Naive B cell (primary cell): ENCODE measurements at places on chromosomes 7 and 10.

GRCh38 chr10:14309593-14309992 lies 21.1 kb downstream of the FRMD4A start:
- DNase-seq, result no peak

GRCh38 chr7:70484255-70484654 lies 647.7 kb upstream of the GALNT17 start:
- no peak for DNase-seq

DNA sequence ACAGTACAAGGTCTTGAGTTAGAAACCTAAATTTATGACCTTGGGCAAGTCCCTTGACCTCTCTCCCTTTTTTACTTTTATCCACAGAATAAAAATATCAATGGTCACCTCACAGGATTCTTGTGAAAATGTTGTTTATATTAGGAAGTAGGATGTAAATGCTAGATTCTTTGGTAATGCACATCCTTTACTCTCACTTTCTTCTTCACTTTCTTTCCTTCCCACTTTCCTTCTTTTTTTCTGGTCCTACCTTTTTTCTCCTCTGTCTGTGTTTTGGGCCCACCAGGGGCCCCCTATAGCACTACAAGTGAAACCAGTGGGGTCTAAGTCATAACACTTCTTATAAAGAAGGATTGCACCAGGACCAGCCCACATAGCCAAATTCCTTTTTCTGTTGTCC lies 12.1 kb downstream of the RPEL1 start:
- DNase-seq, result no peak

DNA sequence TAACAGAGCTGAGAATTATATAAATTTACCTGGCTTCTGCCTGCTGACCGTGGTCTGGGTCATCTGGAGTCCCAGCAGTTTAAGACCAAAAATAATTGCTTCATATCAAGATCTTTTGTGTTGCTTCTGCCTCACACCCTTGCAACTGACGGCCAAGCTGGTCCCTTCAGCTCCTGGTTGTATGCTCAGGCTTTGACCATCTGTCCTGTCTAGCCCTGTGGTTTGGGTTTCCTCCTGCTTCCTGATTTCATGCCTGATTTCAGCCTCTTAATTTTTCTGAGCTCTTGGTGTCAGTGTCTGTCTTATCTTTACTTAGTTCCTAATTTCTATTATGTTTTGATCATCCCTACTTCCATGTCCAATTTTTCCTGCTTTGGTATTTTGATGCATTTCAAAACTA lies 87.9 kb upstream of the PLXDC2 start:
- DNase-seq, result no peak

DNA sequence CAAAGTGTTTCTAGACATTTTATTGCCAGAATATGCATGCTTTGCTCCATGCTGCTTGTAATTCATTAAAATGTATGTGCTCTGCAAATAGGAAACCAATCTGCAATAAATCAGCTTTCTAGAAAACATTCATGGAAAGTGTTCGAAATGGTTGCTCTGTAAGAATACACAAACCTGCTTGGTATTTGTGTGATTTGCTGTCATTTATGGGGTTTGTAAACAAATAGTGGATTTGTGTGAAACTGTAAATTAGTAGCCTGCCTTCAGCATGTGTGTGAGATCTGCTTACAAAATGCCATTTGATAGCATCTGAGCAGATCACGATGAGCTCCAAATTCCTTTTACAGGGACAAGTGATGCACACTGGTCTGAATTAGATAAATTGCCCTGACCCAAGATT lies 219.0 kb upstream of the CSTF2T start:
- DNase-seq, result no peak

GRCh38 chr10:100043796-100044195 lies 34.0 kb upstream of the DNMBP start:
- DNase-seq, result no peak

- DNase-seq, result peak; percentile 54
Observed at GRCh38 chr7:74230446-74231231, 20.8 kb downstream of the LAT2 start.

DNA sequence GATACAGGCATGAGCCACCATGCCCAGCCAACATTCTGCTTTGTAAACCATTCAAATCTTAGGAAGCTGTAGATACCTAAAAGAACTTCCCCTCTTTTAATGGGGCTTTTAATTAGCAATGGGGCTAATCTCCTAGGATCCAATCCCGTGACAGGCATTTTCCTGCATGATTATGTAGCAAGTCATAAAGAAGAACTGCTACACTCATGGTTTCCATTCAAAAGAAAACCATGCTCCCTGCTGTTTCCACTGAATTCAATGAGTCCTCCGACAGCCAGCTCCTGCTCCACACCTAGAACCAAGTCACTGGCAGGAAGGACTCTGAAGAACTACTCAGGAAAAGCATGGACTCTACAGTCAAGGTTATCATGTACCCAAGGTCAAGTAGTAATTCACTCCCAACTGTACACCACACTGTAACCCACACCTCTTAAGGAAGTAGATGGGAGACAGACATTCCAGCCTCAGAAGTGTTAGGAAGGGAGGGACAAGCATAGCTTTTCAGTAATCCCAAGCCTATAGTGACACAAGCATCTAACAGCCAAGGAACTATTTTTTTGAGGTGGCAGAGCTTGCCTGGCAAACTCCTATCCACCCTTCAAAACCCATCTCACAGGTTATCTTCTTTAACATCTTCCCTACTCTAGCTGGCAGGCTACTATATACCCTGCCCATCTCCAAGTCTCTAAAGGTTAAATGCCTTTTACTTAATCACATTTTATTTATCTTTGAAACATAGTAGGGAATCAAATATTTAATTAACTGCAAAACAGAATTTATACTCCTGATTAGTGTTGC lies 47.5 kb downstream of the CTBP2 start:
- DNase-seq, result no peak

DNA sequence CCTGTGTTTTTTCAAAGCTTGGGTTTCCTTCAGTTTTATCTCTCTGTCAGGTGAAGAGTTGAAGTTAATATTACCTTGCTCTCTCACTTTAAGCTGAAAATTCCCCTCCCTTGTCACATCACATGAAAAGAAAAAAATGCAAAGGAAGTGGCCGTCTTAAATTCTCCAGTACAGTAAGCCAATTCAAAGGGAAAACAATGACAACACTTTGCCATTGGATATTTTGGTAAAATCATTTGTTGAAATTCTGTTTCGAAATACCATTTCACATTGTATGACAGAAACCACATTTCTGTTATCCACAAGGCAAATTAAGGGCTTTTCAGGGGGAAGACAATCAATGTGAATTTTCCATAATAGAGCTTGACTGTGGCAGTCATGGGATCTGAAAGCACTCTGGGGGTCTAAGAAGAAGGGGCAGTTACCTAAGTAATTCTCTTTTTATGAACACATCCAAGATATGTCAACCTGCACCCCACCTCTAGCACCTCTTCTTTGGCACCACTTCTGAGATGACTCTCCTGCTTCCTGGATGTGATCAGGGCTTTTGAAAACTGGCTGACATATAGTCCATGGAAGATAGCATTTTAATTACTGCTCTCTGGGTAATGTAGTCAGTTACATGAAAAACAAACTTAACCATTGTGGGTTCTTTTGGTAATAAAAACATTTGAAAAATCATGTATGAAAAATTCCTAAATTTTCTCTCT lies 63.8 kb downstream of the ENTPD1 start:
- no peak for DNase-seq

GRCh38 chr10:31190488-31190887 lies 128.5 kb upstream of the ZEB1 start:
- no peak for DNase-seq

DNA sequence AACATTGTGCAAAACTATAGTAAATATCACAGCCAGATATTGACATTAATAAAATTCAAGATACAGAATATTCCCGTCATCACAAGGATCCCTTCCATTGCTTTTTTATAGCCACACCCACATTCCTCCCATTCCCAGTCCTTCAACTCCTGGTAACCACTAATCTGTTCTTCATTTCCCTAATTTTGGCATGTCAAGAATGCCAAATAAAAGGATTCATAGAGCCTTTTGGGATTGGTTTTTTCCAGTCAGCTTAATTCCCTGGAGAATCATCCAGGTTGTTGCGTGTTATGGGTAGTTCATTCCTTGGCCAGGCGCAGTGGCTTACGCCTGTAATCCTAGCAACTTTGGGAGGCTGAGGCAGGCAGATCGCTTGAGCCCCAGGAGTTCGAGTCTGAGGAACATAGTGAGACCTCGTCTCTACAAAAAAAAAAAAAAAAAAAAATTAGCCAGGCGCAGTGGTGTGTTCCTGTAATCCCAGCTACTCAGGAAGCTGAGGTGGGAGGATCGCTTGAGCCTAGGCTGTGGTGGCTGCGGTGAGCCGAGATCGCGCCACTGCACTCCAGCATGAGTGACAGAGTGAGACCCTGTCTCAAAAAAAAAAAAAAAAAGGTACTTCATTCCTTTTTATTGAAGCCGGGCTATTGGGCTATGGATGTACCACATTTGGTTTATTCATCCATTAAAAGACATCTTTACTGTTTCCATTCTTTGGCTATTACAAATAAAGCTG lies 2.7 kb downstream of the OGDH start:
- no peak for DNase-seq

DNA sequence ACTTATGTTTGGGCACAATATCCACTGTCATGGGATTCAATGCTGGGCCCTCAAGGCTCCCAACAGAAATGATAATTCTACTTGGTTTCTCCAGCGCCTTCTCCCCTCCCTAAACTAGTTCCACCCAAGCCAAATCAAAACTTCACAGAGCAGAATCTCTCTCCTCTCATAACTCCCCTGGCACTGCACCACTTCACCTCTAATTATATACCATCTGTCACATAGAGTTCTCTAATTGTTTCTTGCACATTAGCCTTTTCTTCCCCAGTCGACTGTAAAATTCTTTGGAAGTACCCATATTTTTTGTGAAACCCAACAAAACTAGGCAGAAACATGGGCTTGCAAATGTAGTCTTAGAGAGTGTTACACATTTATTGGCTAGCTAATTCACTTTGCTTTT lies 8.1 kb downstream of the SGMS1 start:
- no peak for DNase-seq

- DNase-seq, result peak; percentile 37
Observed at GRCh38 chr10:26479766-26480492, 41.8 kb downstream of the APBB1IP start.

DNA sequence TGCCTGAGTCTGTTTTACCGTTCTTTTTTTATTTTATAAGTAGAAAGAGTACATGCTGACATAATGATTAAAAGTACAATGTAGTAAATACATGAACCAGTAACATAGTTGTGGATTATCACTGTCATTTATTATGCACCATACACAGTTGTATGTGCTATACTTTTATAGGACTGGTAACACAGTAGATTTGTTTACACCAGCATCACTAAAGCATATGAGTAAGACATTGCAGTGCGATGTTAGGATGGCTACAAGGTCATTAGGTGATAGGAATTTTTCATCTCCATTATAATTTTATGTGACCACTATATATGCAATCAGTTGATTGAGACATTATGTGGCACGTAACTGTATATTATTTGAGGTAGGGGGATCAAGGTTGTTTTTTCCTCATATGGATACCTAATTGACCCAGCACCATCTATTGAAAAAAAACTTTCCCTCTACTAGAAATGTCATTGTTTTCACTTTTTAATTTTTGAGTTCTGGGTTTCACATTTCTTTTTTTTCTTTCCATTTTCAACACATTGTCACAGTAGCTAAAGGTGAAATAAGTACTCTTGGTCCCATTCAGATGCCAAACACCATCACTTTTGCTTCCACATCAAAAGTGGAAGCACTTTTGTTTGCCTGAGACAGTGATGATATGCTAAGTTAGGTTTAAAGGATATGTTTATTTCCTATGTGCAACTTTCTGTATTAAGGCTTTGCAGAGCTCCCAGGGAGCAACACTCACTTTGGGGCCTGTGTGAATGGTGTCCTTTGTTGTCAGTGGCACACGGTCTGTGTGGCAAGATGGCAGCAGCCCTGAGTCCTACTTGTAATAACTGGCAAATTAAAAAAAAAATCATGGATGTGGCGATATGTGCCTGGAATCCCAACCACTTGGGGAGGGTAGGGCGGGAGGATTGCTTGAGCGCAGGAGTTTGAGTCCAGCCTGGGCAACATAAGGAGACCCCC lies 17.1 kb downstream of the UBE2D1 start:
- DNase-seq, result no peak

DNA sequence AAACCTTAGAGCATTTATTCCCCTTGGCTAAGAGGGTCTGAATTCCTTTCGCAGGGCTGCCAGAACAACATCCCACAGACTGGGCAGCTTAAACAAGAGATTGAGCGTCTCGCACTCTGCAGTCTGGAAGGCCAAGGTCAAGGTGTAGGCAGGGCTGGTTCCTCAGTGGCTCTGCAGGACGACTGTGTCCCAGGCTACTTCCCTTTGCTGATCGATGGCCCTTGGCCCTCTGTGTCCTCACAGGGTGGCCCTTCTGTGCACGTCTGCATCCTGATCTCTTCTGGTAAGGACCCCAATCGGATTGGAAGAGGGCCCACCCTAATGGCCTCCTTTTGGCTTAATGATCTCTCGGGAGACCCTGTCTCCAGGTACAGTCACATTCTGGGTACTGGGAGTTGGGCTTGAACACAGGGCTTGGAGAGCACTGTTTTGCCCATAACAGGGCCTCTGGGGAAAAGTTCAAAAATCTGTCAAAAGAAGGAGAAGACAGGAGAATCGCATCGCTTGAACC lies 35.1 kb upstream of the DNAJB6 start:
- no peak for DNase-seq

- no peak for DNase-seq
Observed at GRCh38 chr10:73117976-73118743, 7.9 kb downstream of the NUDT13 start.

DNA sequence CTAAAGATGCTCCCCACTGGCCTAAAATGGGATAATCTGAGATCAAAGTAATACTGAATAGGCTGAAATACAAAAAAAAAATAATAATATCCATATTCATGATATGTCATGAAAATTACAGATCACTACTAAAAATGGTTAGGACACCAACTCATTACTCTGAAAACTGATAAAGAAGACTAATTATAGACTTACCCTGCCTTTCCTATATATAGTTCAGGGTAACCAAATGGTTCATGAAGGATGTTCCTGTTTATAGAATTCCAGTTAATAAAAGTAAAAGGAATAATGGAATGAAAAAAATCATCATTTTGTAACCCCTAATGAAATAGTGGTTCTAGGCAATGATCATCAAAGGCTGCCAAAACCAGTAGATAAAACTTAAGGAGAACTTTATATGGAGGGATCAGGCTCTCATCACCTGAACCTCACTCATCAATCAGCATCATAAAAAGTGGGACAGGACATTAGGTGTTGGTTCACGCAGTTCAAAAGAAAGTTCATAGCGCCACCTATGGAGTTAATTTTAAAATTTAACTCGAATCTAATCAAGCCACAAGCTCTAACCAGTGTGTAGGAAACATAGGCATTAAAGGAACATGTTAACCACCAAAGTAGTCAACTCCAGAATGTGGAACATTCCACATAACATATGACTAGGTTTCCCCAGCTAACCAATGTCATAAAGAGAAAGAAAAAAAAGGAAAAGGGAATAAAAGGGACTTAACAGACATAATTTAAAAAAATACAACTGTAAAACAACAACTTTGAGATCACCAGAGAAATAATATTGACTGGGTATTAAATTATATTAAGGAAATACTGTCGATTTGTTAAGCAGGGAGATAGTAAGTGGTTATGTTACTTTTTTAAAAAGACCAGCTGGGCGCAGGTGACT lies 35.7 kb downstream of the P4HA1 start:
- peak; percentile 1 for DNase-seq

GRCh38 chr7:26038201-26038990 lies 113.6 kb upstream of the NFE2L3 start:
- no peak for DNase-seq
